ENCODE measurements at places on chromosomes 2 and 18. TPM values are rescaled to one million over a fixed set of nuclear protein-coding genes. Genes with fewer than 3 reads are reported as not detected.

DNA sequence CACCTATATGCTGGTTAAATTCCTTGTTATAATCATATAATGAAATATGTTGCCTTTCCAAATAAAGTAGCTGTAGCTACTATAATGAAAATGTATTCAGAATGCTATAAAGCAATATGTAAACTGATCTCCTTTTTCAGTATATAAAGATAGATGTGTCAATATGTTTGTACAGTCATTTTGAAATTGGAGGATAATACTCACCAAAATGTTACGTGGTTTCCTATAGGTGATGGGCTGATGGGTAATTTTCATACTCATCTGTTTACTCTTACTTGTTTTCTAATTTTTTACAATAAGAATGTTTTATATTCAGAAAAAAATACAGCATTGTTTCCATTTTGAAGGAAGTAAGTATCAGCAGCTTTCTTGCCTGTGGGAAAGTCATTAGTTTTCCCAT, 70.2 kb downstream of the PRKRA start:
- peaks cover 11% of the 10 kb centered on the region for H3K36me3 ChIP-seq
- no peak overlapping the region for H3K27ac ChIP-seq
- no peaks in the 10 kb centered on the region for H3K4me1 ChIP-seq

- H3K27me3 ChIP-seq, result no peaks in the 10 kb centered on the region
- no peak overlapping the region for H3K27ac ChIP-seq
- DNase-seq, result no peak
- no peaks in the 10 kb centered on the region for H3K36me3 ChIP-seq
- no peak overlapping the region for H3K4me3 ChIP-seq
These were observed 185.6 kb downstream of the AGAP1 start for GRCh38 chr2:235679471-235679870.

DNA sequence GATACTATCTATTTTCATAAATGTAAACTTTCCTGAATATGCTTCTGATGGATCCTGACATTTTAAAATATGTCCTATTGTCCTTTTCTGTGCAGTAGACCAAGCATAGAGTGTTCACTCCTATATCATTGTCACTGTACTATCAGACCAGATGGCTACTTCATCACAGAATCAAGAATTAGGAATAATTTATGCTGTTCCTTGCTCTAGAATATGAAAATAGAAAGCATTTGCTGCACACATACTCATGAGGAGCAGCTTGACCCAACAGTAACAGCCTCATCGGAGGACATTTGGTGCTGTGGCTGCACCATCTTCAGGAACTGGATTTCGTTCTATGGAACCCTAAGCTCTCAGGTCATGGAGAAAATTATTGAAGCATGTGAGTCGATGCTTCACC, 468.9 kb upstream of the HNRNPA3 start:
- H3K27ac ChIP-seq, result no peak overlapping the region
- no peaks in the 10 kb centered on the region for H3K27me3 ChIP-seq
- no peak for DNase-seq

Gene RNF152
- 131 TPM for total RNA-seq

Gene TEKT4
- total RNA-seq, result not detected

Gene RTN4
- 243 TPM for total RNA-seq
